Fibroblast of upper back skin (primary cell): ENCODE measurements at places on chromosomes 3 and 15.

GRCh38 chr3:72058493-72059081, 273.6 kb upstream of the PROK2 start:
- no peak for DNase-seq

DNA sequence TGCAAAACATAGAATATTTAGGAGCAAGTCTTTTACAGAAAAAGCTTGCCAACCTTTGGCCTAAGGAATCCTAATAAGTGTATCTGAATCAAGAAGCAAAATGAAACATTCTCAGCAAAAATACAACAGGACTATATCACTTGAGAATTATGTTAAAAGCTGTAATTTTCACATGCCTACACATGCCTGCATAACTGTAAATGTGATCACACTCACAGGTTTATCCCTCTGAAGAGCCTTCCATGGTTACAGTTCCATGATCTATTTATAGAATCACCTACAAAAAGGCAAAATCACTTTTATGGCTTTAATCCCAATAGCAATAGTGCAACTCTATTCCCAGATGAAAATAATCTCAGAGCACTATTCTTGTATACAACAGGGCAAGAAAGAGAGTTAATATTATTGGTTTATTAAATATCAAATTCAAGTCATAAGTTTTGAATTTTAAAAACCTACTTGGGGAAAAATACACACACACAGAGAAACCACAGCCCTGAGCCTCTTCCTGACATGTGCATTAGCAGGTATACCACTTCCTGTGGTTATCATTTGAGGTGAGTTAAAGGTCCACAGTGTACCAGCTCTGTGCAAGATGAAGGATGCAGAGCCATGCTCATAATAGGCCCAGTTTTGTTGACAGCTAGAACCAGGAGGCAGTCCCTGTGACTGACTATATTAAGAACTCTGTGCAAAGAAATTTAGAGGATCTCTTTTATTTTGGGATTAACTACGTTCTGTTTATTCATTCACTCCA, 252.5 kb upstream of the TGFBR2 start:
- no peak for DNase-seq

GRCh38 chr3:40337136-40338108, 27.9 kb downstream of the EIF1B start:
- no peak for DNase-seq

GRCh38 chr3:192082730-192083660, 622.0 kb downstream of the PYDC2 start:
- no peak for DNase-seq

DNA sequence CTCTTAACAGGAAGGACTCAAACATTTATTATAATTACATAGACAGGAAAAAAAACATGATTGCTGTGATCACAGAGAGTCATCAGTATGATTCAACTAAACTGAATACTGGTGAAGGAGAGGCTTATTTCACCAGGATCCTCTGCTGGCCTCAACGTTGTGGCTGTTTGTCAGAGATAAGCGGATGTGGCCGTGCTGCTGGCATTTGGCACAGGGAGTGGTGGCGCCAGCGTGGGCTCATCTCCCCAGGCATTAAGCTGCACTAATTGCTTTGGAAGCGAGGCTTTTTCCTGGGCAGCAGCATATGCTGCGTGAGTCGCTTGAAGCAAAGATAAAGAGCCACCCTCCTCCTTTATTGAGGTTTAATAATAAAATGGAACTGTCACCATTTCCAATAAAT, 306.7 kb downstream of the LRTM1 start:
- no peak for DNase-seq

GRCh38 chr3:54033761-54034160, 88.6 kb upstream of the CACNA2D3 start:
- DNase-seq, result no peak

GRCh38 chr15:63335543-63336240, 46.0 kb downstream of the CA12 start:
- DNase-seq, result no peak

DNA sequence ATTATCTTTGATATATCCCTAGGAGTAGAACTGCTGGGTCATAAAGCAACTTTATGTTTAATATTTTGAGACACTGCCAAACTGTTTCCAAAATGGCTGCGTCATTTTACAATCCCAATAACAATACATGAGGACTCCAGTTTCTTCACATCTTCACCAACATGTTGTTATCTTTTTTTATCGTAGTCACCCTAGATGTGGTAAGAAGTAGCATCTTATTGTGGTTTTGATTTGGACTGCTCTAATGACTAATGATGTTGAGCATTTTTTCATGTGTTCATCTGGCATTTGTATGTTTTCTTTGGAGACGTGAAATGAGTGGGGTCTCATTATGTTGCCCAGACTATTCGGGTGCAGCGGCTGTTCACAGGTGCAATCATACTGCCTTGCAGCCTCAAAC, 83.8 kb downstream of the MAP4 start:
- peak; percentile 16 for DNase-seq

- DNase-seq, result no peak
Observed at GRCh38 chr3:120503727-120504616, 53.2 kb upstream of the FSTL1 start.

DNA sequence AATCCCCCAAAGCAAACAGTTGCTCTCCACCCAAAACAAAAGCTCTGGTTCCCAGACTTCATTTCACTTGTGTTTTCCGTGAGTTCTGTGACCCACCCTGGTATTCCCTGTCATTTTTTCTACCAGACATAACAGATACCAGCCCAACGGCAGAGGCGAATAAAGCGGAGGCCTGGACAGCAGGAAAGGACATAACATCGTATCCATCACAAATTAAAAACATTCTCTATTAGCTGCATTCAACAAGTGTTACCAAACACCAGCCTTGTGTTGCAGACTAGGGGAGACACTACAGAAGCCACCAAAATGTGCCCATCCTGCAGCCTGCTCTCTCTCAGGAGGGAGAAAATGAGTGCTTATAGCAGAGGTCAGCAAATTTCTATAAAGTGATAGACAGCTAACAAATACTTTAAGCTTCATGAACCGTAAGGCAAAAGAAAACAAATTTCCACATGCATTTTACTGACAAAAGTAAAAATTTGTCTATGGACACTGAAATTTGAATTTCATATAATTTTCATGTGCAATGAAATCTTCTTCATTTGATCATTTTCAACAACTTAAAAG, 7.1 kb upstream of the FBN1 start:
- DNase-seq, result no peak
